ENCODE measurements at places on chromosomes 2 and 18.
A peak's percentile ranks its signal among the peaks of the same experiment; 100 is the strongest.

- no peak for DNase-seq
Measured at GRCh38 chr2:28252311-28252710, 140.3 kb upstream of the FOSL2 start.

GRCh38 chr18:73840319-73840945, 307.2 kb downstream of the FBXO15 start:
- DNase-seq = no peak

GRCh38 chr2:122543815-122544214, 788.4 kb downstream of the TSN start:
- no peak for DNase-seq

- no peak for DNase-seq
Measured at GRCh38 chr18:46315161-46315560, 211.0 kb downstream of the HAUS1 start.

- DNase-seq = peak; percentile 33
Measured at GRCh38 chr2:218396688-218397462, 2.8 kb upstream of the CTDSP1 start.

DNA sequence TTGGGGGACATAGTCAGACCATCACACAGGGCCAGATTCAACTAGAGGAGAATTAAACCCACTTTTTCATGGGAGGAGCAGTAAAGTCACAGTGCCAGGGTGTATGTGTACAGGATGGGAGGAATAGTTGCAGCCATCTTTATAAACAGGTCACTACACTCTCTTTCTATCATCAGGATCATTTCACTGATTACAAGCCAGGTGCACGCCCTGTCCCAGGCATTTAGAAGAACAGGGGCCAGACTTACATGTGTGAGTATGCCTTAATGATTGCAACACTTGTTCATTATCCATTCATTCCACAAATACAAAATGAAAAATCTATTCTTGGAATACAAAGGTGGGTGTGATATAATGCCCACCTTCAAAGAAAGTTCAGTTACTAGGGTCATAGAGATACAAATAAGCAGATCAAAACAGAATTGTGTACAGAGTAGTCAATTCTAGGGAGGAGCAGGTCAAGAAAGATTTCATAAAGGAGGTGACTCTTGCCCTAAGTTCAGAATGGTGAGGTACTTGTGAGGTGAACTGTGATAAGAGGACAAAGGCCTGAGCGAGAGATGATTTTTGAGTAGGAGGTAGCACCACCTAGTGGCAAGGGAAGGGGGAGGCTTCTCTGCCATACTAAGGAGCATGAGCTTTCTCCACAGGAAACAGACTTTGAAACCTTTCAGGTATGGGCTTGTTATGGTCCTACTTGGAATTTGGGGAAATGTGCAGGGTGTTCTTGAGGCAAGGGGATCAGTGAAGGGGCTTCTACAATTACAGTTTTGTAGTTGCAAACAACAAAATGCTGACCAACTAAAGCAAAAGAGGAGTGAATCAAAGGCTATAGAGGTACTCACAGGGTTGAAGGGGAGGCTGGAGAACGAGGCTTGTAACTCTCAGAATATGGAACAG, 156.3 kb downstream of the SUCLG1 start:
- peak; percentile 53 for DNase-seq

GRCh38 chr2:50956886-50957285, 75.0 kb downstream of the NRXN1 start:
- no peak for DNase-seq

GRCh38 chr2:58871469-58872142, 630.5 kb upstream of the FANCL start:
- DNase-seq = no peak

DNA sequence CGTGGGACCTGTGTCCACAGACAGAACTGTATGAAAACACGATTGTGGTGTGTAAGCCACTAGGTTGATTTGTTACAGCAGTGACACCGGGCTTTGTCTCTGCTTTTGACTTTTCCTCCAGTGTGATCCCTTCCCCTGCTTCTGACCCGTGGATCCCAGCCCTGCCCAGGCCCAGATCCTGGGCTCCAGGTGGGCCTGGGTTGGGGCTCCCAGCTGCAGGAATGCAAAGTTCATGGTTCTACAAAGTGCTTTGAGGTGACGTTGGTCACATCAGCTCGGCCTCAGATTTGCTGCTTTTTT, 26.8 kb downstream of the HPCAL1 start:
- DNase-seq = no peak

DNA sequence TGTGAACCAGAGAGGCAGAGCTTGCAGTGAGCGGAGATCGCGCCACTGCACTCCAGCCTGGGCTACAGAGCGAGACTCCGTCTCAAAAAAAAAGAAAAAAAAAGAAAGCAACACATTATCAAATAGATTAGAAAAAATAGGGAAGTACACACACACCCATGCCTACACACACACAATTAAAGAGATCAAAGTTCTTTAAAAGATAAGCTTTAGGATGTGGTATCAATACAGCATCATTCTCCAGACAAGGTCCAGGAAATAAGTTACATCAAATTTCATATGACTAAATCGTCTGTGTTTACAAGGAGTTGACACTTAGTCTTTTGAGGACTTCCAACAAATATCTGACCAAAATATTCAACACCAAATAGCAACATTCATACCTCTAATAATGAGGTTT, 25.7 kb downstream of the PGAP1 start:
- no peak for DNase-seq

GRCh38 chr2:3870222-3870621, 166.8 kb downstream of the DCDC2C start:
- no peak for DNase-seq

Data from NCI-H2227 treated with DMSO at 0.1 percent for 48 hours (cell line).